ENCODE measurements at places on chromosomes 7 and 10.

DNA sequence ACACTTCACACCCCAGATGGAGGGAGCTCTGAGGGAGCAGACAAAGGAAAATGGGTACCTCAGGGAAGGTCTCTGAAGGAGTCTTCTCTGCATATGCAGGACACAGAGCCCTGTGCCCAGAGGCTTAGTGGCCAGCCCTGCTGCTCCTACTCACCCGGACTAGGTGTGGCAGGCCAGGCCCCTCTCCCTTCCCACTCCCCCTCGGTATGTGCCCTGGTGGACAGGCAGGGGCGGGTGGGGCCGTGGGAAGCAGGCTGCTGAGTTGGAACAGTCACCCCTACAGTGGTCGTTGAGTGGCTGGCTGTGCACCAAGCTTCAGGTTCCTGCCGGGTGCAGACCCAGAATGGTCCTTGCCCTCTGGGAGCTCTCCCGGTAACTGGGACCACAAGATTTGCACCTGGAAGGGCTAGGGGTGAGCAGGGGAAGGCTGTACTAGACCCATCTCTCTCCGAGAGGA lies 68.6 kb downstream of the ZMIZ1 start:
- DNase-seq = no peak

- peak; percentile 15 for DNase-seq
Observed at GRCh38 chr10:72254813-72255568, 18.7 kb upstream of the DDIT4 start.

GRCh38 chr7:146922782-146923181 lies 806.2 kb downstream of the CNTNAP2 start:
- DNase-seq = no peak

DNA sequence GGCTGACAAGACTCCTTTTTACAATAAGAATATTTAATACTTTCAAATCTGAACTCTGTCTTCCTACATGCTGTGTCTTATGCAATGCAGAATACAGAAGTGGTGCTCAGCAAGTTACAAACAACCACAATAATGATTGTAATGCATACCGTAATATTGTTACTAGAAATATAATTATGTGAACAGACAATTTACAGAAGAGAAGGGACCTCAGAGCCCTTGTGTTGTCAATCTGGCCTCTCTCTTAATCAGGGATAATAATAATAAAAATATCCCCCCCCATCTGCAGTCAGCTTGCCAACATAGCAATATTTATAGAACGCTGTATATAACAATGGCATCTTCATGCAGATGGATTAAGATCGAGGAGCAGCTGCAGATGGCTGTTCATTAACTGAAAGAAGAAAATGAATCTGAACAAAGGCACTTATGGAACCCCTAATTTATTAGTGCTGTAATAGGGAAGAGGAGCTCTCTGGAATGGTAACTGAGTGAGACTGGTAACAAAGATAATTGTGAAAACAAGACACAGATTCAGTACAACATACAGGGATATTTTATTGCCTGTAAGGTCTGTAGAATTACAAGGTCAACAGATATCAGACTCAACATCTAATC lies 106.3 kb downstream of the TMEM26 start:
- no peak for DNase-seq

GRCh38 chr10:61188101-61188500 lies 244.1 kb upstream of the RHOBTB1 start:
- no peak for DNase-seq
